Immature natural killer cell (primary cell): ENCODE measurements at places on chromosomes 1 and 21. TPM values are rescaled to one million over a fixed set of nuclear protein-coding genes. Genes with fewer than 3 reads are reported as not detected.

Gene PTPN7
- polyA plus RNA-seq = 55.4 TPM

Gene KCNK1
- polyA plus RNA-seq = not detected

Gene MTARC2
- 2.3 TPM for polyA plus RNA-seq

Gene ALG14
- 3.1 TPM for polyA plus RNA-seq

Gene FCRL4
- not detected for polyA plus RNA-seq

Gene ZC3H12A
- 14.6 TPM for polyA plus RNA-seq

Gene EDARADD
- 5.8 TPM for polyA plus RNA-seq

Gene ATG4C
- polyA plus RNA-seq = 13.7 TPM

GRCh38 chr21:32456497-32456918 is 44.0 kb downstream of the EVA1C start:
- peaks cover 26% of the 10 kb centered on the region for H3K36me3 ChIP-seq
- DNase-seq = no peak
- H3K4me3 ChIP-seq = no peak overlapping the region

DNA sequence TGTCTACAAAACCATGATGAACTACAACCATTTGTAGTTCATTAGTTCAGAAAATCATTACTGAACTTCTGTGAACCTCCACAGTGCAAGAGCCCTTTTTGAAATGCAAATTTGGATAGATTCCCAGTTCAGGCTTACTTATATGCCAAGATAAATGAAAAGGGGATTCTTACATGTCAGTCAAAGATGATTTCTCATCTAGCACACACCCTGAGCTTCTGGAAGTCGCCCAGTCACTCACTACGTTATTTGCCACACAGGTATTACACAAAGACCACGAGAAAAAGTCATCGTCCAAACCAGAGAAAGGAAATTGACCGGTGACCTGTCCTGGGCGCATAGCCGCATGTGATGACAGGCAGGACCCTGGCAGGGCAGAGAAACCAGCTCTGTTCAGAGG is 41.8 kb downstream of the ETS2 start:
- no peak for DNase-seq
- H3K36me3 ChIP-seq = no peaks in the 10 kb centered on the region
- H3K4me1 ChIP-seq = no peaks in the 10 kb centered on the region
- peaks cover 2% of the 10 kb centered on the region for H3K27me3 ChIP-seq
- no peak overlapping the region for H3K4me3 ChIP-seq

DNA sequence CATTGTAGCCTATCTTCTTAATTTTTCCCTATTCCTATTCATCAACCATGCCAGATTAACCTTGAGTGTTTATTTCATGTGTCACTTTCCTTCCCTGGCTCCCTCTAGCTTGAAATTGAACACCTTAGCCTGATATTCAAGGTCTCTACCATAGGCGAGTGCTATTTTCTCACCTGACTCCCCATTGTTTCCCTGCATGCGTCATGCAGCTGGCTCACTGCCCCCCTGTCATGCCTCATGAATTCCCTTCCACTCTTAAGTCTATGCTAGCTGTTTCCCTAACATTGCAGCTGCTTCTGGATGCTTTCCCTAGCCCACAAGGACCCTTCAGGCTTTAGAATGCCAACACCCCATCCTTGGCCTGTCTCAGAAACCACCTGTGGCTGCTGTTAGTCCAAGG is 56.7 kb upstream of the CD1D start:
- H3K4me1 ChIP-seq = no peaks in the 10 kb centered on the region
- no peak overlapping the region for H3K4me3 ChIP-seq

DNA sequence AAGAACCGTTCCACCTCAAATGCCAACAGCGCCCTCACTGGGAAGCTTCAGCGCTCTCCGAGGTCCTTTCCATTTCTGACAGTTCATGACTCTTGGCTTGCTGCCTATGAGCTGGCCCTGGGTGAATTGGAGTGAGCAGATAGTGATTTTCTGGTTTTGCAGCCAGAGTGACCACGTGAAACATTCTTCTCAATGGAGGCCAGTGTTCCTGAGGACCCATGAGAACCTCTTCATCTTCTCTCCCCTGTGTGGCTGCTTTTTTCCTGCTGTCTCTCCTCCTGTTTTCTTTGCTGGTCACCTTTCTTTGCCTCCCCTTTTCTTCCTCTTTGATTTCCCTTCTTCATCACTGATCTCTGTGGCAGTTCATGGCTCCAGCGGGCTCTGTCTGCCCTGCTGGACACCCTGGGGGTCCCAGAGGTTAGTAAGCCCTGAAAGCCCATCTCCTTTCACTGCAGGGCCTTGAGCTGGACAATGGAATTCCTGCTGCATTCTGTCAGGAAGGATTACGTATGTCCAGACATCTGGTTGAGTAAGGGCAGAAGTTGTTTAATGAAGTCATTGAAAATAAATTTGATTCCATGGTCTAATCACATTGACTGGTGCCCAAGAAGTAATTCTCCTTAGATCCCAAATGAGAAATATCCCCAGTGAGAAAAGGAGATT is 29.9 kb downstream of the VASH2 start:
- H3K4me1 ChIP-seq = peaks cover 7% of the 10 kb centered on the region
- DNase-seq = no peak
- H3K4me3 ChIP-seq = no peak overlapping the region
- no peaks in the 10 kb centered on the region for H3K27me3 ChIP-seq

GRCh38 chr1:235278233-235278914 is 49.6 kb downstream of the ARID4B start:
- no peaks in the 10 kb centered on the region for H3K27me3 ChIP-seq
- no peak overlapping the region for H3K4me3 ChIP-seq
- peak overlapping the region; percentile 62 for H3K27ac ChIP-seq
- DNase-seq = no peak
- H3K4me1 ChIP-seq = peaks cover 68% of the 10 kb centered on the region

- DNase-seq = no peak
- H3K27me3 ChIP-seq = peaks cover 2% of the 10 kb centered on the region
- H3K36me3 ChIP-seq = no peaks in the 10 kb centered on the region
- H3K27ac ChIP-seq = no peak overlapping the region
Measured at GRCh38 chr1:59242370-59242769, 54.5 kb upstream of the FGGY start.

GRCh38 chr21:31358158-31358557 is 14.1 kb upstream of the TIAM1 start:
- no peak overlapping the region for H3K4me3 ChIP-seq
- no peak for DNase-seq
- peaks cover 41% of the 10 kb centered on the region for H3K4me1 ChIP-seq
- peaks cover 2% of the 10 kb centered on the region for H3K27me3 ChIP-seq
- no peaks in the 10 kb centered on the region for H3K36me3 ChIP-seq

DNA sequence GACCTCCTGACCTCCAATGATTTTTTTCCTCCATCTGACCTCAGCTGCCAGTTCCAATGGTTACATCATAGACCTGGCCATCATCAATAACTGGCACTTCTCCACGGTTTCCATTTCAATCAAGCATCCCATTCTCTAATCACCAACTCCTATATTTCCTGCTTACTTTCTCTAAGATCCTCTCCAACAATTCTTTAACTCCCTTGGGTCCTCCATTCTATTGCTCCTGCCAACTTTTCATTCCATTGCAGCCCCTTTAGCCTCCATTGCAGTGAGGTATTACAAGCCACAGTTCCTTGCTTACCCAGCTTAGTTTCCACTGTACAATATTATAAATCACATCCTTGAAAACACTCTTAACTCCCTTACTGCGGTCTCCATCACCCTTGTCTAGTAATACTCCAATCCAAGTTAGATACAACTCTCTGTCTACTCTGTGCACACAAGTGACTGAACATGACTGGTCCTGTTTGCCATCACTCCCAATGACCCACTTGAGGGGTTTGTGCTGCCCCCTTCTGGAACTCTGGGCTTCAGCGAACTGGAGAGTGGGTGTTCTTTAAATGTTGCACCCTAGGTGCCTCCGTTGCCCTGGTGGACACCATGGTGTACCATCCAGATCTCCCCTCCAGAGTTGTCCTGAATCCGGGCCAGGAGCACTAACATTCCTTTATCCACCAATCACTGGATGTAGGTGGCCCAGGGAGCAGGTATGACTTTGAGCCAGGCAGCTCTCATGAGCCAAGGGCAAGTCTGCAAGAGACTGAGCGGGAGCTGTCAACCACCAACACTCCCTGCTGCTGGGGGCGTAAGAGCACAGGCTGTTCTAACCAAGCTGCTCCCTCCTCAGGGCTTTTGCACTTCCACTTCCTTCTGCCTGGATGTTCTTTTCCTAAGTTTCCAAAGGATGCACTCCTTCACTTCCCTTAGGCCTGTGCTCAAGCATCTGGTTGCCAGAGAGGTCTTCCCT is 3.7 kb upstream of the FNDC7 start:
- H3K4me1 ChIP-seq = peaks cover 34% of the 10 kb centered on the region
- no peak overlapping the region for H3K4me3 ChIP-seq
- DNase-seq = peak; percentile 54
- no peaks in the 10 kb centered on the region for H3K36me3 ChIP-seq
- H3K27me3 ChIP-seq = peaks cover 3% of the 10 kb centered on the region
- H3K27ac ChIP-seq = peak overlapping the region; percentile 2

GRCh38 chr1:98099501-98099900 is 178.7 kb upstream of the DPYD start:
- H3K36me3 ChIP-seq = no peaks in the 10 kb centered on the region
- peaks cover 1% of the 10 kb centered on the region for H3K27me3 ChIP-seq
- no peak overlapping the region for H3K4me3 ChIP-seq

- peak overlapping the region; percentile 10 for H3K4me3 ChIP-seq
- H3K4me1 ChIP-seq = peaks cover 56% of the 10 kb centered on the region
- H3K27me3 ChIP-seq = peaks cover 19% of the 10 kb centered on the region
- peaks cover 6% of the 10 kb centered on the region for H3K36me3 ChIP-seq
- DNase-seq = no peak
- H3K27ac ChIP-seq = peak overlapping the region; percentile 74
Measured at GRCh38 chr1:8874230-8875201, 4.0 kb downstream of the ENO1 start.

- no peak for DNase-seq
- H3K36me3 ChIP-seq = no peaks in the 10 kb centered on the region
- H3K27ac ChIP-seq = no peak overlapping the region
- H3K4me1 ChIP-seq = no peaks in the 10 kb centered on the region
Measured at GRCh38 chr1:207241164-207241934, 80.1 kb upstream of the CD55 start.

- peak within 1 kb of the TSS; percentile 99 for H3K4me3 ChIP-seq
- H3K36me3 ChIP-seq = no peaks in the 10 kb centered on the region
- peak; percentile 81 for DNase-seq
- H3K27ac ChIP-seq = peak within 1 kb of the TSS; percentile 96
- H3K4me1 ChIP-seq = peaks cover 35% of the 10 kb centered on the region
Measured at GRCh38 chr1:51616903-51617708, at the start of gene OSBPL9. TSS of gene OSBPL9 (plus strand) at chr1:51617092. CDS start at chr1:51617111, 19 bp downstream.

GRCh38 chr1:231512147-231512698 is 16.2 kb upstream of the TSNAX start:
- no peak overlapping the region for H3K27ac ChIP-seq
- DNase-seq = no peak
- no peaks in the 10 kb centered on the region for H3K27me3 ChIP-seq
- H3K4me3 ChIP-seq = no peak overlapping the region
- H3K36me3 ChIP-seq = no peaks in the 10 kb centered on the region
- no peaks in the 10 kb centered on the region for H3K4me1 ChIP-seq

DNA sequence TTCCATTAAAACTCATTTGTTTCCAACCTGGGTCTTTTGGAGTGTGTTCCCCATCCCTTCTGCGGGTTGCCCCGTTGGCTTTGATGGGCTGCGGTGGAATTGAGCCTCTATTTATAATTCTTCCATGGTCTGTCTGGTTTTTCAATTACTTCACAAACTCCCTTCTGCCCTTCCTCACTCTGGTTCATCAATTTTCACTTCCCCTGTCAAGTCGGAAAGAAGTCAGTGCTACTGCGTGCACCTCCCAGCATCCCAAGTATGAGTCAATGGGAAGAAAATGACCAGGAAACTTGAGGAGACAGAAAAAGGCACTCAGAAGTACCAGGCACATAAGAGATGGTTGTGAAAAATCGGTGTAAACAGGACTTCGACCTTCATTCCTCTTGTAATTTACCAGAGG is 126.2 kb downstream of the KAZN start:
- DNase-seq = no peak
- H3K4me1 ChIP-seq = no peaks in the 10 kb centered on the region
- H3K36me3 ChIP-seq = no peaks in the 10 kb centered on the region
- H3K4me3 ChIP-seq = no peak overlapping the region

DNA sequence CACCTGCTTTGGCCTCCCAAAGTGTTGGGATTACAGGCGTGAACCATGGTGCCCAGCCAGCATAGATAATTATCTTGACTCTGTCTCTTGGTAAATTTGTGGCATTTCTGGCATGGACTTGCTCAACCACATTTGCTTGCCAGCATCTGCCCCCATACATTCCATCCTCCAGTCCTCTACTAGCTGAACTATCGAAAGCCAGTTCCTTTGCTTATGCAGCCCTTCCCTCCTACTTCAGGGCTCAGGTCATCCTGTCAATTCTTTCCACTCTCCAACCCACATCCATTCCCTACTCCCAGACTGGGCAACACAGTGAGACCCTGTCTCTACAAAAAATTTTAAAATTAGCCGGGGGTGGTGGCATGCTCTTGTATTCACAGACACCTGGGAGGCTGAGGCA is 13.0 kb upstream of the UQCRHL start:
- no peaks in the 10 kb centered on the region for H3K27me3 ChIP-seq
- no peak overlapping the region for H3K27ac ChIP-seq
- H3K4me3 ChIP-seq = no peak overlapping the region
- H3K4me1 ChIP-seq = peaks cover 3% of the 10 kb centered on the region
- no peak for DNase-seq
- H3K36me3 ChIP-seq = no peaks in the 10 kb centered on the region

DNA sequence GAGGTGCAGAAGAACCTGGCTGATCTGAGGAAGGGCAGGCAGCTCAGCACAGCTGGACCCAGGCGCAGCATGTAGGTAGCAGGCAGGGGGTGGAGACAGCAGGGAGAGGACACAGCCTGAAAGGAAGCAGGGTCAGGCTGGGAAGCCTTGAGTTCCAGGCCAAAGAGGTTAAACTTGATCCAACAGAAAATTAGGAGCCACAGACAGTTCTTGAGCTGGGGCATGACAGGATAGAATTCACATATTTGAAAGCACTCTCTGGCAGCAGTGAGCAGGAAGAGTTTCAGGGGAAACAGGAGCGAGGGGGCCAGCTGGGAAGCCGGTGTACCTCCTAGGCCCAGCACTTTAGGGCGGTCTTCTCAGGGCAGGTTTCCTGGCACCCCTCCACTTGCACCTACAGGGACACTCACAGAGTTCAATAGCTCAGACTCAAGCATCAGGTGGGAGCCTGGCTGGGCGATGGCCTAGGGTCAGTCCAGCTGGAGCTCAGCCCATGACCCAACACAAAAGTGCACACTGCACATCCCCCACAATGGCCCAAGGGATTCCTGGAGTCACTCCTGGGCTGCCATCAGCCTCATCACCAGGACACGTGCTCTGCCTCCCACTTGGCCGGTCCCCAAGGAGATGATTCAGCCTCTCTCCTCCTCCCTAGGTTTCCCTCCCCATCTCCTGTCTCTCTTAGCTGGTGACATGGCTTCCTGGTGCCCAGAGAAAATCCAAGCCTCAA is 22.7 kb downstream of the MATN1 start:
- no peak for DNase-seq
- no peak overlapping the region for H3K27ac ChIP-seq
- no peaks in the 10 kb centered on the region for H3K36me3 ChIP-seq

DNA sequence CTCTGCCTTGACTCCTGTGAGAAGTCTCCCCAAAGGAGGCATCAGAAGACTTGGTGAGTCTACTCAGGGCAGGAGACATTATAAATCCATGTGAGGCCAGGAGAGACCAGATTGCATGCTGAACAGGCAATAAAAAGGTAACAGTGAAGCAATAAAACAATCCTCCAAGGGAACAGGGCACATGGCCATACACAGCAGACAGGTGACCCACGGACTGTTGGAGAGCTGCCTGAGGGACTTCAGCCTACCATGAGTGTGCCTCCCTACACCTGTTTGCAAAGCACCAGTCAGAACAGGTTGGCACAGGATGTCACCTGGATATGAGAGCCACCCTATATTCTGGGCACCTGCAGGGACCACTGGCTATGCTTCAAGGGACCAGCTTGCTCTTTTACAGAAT is 67.6 kb downstream of the MAB21L3 start:
- DNase-seq = no peak
- H3K4me3 ChIP-seq = no peak overlapping the region
- no peak overlapping the region for H3K27ac ChIP-seq
